ENCODE measurements at places on chromosomes 5 and 9.

DNA sequence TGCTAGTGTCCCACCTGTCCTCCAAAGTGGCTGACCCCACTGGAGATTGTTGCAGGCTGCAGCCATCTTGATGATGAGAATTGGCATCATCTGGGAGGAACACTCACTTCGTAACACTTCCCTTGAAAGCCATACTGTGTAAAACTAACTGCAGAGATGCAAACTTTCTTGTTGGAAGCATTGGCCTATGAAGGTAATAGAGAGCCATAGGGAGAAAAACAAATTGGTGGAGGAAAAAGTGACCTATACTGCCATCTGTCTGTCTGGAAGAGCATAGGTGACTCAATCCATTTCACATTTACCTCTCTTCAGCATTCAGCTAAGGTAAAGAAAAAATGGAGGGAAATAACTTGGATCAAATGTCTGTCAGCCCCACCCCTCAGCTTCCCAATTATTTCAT is 473.4 kb downstream of the NTRK2 start:
- no peak for DNase-seq

GRCh38 chr9:130936285-130937117 is 2.5 kb downstream of the FIBCD1 start:
- DNase-seq, result no peak

DNA sequence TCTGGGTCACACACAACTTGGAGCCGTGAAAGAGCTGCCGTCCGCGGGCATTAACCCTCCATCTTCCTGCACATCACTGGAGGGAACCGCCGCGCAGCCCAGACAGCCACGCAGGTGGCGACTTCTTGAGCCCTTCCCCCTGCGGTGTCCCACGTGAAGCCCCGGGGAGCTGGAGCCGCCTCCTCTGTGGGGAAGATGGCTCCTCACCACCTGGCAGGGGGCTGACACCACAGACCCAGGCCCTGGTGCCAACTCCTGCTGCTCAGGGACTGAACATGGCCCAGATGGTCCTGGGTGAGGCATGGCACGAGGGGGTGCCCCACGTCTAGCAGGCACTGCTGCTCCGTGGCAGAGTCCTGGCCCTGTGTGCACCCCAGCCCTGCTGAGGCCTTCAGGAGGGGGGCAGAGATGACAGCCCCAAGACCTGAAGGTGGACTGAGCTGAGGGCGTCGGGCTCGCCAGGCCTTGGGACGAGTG is 38.9 kb downstream of the NDUFS6 start:
- no peak for DNase-seq

GRCh38 chr5:16754601-16755000 is 137.8 kb upstream of the RETREG1 start:
- no peak for DNase-seq

- DNase-seq, result no peak
These were observed 412.4 kb upstream of the ZNF462 start for GRCh38 chr9:106450549-106450948.

DNA sequence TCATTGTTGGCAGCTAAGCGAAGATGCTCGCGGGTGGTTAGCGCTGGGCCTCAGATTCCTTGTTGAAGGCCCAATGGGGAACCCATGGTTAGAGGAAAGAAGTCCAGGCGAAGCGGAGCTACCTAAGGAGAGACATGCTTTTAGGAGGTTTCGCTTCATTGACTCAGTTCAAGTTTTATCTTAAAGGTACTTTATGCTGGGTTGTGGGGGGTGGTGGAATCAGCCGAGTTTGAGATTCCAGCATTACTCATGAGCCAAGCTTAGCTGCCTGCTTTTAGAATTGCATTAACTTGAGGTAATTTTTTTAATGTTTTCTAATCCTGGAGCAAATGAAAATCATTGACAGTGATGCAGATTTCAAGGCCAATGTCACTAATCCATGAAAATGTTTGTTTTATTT is 16.1 kb downstream of the MEGF10 start:
- DNase-seq, result no peak

DNA sequence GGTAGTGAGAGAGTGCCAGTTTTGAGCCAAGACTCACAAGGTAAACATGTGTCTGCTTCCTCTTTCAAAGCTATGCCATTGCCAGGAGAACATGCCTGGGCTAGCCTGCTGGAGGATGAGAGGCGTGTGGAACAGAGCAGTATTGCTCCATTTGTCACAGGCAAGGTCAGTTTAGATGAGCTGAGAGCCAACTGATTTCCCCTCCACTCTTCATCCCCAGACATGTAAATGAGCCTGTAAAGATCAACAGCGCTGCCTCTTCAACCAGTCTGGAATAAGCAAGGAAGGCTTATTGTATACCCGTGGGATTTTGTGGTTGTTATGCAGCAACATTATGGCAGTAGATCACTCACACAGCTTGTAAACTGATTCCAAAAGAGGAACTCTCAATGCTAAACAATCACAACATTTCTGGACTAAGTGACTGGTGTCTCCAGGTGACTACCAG is 8.2 kb upstream of the GDNF start:
- no peak for DNase-seq

DNA sequence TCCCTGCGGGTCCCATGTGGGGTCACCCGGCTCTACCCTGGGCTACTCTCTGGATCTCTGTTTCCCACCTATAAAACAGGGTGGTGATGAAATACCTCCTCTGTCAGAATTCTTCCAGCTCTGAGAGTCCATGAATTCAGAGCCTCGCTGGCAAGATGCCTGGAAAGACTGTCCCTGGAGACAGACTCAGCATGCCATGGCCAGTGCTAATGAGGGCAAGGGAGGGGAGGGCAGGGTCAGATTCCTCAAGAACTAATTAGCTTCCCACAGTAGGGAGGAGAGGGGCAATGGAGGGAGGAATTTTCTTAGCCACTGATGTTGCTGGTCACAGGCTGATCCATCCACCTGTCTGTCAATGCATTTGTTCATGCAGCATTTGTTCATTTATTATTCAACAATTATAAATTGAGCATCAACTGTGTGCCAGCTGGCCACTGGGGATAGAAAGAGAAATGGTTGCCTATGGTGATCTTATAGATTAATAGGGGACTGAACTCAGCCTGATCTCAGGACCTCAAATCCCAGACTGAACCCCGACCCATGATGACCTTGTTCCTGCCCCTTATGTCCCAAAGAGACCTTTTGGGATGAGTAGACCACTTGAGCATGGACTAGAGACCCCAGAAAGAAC is 4.7 kb downstream of the SYNPO start:
- DNase-seq, result no peak

GRCh38 chr5:1541702-1542400 is 18.1 kb upstream of the LPCAT1 start:
- no peak for DNase-seq

DNA sequence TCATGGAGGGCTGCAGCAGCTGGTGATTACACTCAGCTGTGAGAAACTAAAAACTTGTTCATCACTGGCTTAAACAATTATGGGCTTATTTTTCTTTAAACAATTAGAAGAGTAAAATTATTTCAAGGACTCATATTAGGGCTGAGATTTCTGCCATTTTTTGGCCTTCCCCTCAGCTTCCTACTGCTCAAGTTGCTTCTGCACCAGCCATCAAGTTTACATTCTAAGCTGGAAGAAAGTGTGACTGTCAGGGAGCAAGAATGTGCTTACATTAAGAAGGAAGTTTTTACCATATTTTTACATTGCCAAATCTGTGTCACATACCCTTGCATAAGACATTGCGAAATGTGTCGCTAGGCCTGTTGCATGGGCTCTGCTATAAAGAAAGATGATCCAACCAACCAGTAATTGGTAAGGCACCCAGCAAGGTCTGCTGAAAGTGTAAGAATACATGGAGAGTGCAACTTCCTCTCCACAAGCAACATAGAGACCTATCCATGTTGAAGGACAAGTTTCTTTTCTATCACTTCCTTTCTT is 260.3 kb upstream of the CDH10 start:
- DNase-seq, result no peak

- no peak for DNase-seq
These were observed 100.9 kb downstream of the SMARCA2 start for GRCh38 chr9:2116073-2116472.

GRCh38 chr9:107486674-107487520 is 2.7 kb downstream of the KLF4 start:
- no peak for DNase-seq

GRCh38 chr9:92740009-92740408 is 24.6 kb downstream of the BICD2 start:
- DNase-seq, result no peak

- DNase-seq, result no peak
These were observed 309.8 kb upstream of the RGMB start for GRCh38 chr5:98463676-98464075.

DNA sequence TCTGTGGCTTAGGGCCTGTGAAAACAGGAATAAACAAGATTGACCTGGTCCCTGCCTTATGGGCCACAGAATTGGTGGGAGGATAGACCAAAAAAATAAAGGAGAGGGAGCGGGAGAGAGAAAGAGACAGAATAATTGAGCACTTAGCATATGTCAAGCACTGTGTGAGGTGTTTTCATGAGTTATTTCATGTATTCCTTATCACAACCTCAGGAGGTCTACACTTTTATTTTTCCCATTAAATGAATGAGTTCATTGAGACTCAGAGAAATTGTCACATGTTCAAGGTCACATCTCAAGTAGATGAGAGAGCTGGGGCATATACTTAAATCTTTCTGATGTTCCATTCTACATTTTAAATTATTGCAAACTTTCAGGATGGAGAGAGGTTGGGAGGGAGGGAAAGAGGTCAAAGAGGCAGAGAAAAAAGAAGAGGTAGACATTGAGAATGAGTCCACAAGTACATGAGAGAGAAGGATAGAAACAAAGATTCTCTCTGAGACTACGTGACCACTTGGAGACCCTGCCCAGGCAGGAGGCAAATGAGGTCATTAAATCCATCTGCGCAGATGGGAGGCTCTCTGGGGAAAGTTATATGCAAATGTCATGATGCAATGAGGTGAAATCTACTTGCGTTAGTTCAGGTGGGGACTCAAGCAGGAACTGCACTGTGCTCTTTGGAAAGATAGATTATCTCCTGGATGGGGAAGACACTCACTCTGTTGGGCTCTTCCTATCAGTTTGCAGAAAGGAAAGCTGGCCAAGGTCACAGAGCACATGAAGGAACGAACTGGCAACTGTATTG is 241.5 kb downstream of the PAPPA start:
- DNase-seq, result no peak

DNA sequence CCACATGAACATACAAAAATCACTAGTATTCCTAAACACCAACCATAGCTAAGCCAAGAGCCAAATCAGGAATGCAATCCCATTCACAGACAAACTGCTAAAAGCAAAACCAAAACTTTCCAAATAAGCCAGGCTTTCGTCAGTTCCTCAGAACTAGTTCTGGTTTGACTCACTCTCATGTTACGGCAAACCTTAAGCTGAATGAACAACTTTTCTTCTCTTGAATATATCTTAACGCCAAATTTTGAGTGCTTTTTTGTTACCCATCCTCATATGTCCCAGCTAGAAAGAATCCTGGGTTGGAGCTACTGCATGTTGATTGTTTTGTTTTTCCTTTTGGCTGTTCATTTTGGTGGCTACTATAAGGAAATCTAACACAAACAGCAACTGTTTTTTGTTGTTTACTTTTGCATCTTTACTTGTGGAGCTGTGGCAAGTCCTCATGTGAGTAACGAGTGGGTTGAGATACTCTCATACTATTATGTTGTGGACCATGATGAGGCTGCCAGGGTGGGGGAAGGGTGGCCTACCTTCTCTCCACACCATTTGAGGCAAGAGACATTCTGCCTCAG is at the start of gene PDCD1LG2:
TSS of gene PDCD1LG2 (plus strand) at position 172 of the 572 bp plus-strand sequence. CDS start 12,016 bp downstream, outside the sequence.
- DNase-seq, result no peak

DNA sequence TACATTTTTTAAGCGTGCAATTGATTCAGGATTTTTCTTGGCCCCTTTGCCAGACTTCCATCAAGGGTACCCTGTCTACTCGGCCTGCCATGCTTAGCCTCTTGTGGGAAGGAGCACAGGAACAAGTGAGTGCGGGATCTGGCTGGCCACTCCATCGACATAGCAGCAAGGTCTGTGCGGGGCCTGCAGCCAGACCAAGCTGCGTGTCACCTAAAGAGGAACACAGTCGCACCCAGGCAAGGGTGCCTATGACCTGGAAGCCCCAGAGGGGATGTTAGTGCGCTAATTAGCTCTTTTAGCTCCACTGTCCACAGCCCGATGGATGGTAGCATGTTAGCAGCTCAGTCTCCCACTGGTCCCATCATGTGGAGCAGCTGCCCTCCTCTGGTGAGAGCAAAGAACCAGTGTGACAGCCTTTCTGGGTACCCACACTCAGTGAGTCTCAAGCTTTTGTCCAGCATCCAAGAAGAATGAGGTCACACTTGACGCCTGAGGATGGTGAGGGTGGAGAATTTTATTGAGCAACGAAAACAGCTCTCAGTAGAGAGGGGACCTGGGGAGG is 38.7 kb downstream of the FTMT start:
- DNase-seq, result no peak

- no peak for DNase-seq
These were observed 533.2 kb upstream of the SEMA6A start for GRCh38 chr5:117107859-117108258.

GRCh38 chr5:141485321-141486055 is 658 bp downstream of the PCDHGC4 start:
- no peak for DNase-seq

GRCh38 chr5:128199104-128199503 is 115.5 kb downstream of the SLC12A2 start:
- no peak for DNase-seq

- no peak for DNase-seq
These were observed 7.9 kb upstream of the SYNPO start for GRCh38 chr5:150632305-150633160.

- DNase-seq, result no peak
These were observed 284.1 kb upstream of the CLINT1 start for GRCh38 chr5:158143081-158143480.

DNA sequence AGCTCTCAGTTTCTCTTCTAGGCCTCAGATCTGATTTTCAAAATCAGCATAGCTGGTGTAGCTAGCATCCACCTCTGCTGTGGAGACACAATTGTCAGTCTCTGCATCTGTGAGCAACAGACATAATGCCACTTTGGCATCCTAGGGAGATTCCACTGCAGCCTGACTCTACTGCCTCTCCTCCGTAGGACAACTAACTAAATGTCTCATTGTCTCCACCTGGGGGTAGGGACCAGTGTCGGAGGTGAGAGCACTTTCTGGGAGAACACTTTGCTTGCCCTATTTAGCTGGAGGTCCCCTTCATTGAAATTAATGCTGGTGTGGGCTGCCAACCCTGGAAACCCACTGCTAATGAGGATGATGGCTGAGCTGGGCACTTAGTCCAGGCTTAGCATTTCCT is 1.4 kb downstream of the PPP3R2 start:
- DNase-seq, result no peak

- no peak for DNase-seq
These were observed 98.9 kb downstream of the MAN2A1 start for GRCh38 chr5:109788596-109788995.

GRCh38 chr5:65704621-65705239 is 17.2 kb downstream of the SGTB start:
- no peak for DNase-seq

GRCh38 chr9:89465001-89465451 is 32.9 kb downstream of the SEMA4D start:
- DNase-seq, result no peak

- no peak for DNase-seq
These were observed 144.9 kb upstream of the CD180 start for GRCh38 chr5:67341478-67341877.

GRCh38 chr5:56286015-56286884 is 53.1 kb upstream of the ANKRD55 start:
- DNase-seq, result no peak

- no peak for DNase-seq
These were observed 76.5 kb upstream of the ATG10 start for GRCh38 chr5:81895307-81895706.

Data from stimulated activated CD8-positive, alpha-beta memory T cell treated with anti-CD3 and anti-CD28 coated beads, Interleukin-4, amount 100 ng/mL, for 1 hour (primary cell).